Activated gamma-delta T cell treated with Interleukin-2 at 50 U/mL for 16 hours (primary cell): ENCODE measurements at places on chromosomes 11 and 22.

- DNase-seq, result no peak
Measured at GRCh38 chr11:62931499-62932278, 10.5 kb upstream of the CHRM1 start.

- DNase-seq, result peak; percentile 79
Measured at GRCh38 chr11:62694455-62695167, 5.3 kb upstream of the LRRN4CL start.

DNA sequence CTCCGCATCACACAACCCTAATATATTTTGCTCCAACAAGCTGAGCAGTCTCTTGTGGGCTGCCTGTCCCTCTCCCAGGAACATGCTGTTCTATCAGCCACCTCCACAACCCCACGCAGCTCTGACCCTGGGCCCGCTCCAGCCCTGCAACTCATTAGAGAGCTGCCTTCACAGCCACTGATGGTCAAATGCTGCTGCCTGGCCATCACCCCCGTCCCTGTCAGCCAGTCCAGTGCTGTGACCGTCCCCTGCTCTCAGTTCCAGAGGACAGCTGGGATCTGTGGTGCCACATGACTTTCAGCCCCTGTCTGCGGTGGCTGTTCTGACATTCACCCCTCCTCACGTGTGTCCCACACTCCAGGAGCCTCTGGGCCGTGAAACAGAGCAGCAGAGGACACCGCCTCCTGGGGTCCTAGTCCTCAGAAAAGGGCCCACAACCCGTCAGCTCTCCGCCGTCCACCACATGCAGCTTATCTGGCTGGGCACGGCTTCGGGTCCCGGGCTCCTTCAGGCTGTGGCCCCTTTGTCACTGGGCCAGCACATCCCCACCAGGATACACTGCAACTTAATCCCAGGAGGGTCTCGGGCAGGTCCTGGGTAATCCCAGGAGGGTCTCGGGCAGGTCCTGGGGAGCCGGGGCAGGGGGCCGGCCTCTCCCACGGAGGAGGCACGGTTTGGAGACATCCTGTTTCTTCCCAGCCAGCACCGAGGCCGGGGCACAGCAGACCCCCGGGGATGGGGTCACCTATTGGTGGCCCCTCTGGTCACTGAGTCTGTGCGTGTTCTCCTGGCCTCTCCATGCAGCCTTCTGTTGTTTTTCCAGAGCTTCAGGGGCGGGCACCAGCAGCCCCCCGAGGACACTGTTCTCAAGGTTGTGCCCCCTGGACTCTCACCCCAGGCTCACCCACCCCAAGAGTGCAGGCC lies 15.1 kb downstream of the CRELD2 start:
- no peak for DNase-seq

- no peak for DNase-seq
Measured at GRCh38 chr22:50672471-50673230, at the start of gene SHANK3. Gene SHANK3 (plus strand): TSS chr22:50672823.

DNA sequence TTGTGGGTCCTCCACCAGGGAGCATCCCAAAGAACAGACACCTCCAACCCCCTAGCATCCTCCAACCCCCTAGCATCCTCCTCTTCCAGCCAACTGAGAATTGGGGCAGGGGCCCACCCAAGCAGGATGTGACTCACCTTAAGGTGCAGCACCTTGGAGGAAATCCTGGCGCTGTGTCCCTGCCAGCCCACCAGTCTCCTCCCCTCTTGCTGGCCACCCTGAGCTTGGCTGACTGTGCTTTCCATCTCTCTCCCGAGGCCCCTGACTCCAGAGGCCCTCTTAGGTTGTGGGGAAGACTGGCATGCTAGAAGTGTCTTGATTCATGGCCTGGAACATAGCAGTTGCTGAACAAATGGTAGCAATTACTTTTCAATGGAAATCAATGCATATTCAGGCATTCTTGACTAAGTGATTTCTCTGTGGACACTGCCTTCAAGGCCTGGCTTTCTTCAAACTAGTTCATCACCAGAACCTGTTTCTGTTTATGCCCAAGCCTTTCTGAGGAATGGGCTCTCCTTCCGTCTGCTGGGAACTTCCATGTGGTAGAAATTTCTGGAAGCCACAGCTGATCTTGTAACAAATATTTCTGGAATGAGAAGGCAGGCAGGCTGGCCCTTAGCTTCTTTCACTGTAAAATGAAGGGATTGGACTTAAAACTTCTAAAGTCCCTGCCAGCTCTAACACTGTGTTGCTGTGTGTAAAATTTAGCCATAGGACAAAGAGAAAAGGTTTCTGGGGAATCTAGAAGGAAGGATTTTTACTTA lies 60.5 kb downstream of the CEP164 start:
- DNase-seq, result no peak

DNA sequence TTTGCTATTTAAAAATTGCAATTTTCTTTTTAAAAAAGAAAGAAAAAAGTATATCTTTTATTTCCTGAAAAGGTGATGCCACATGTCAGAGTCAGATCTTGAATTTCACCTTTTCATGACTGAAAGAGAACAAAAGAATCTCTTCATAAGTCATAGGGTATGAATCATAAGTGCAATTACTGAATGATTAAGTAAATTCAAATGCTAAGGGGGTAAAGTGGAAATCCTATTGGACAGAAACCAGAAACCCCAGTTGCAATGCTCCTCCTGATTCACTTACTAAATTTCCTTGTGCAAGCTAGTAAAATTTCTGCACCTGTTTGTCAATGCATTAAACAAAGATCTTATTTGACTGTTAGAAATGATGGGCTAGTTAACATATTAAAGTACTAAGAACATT lies 8.2 kb upstream of the PRRG4 start:
- DNase-seq, result no peak

- DNase-seq, result peak; percentile 58
Measured at GRCh38 chr22:19892257-19892879, 37.7 kb upstream of the GNB1L start.

DNA sequence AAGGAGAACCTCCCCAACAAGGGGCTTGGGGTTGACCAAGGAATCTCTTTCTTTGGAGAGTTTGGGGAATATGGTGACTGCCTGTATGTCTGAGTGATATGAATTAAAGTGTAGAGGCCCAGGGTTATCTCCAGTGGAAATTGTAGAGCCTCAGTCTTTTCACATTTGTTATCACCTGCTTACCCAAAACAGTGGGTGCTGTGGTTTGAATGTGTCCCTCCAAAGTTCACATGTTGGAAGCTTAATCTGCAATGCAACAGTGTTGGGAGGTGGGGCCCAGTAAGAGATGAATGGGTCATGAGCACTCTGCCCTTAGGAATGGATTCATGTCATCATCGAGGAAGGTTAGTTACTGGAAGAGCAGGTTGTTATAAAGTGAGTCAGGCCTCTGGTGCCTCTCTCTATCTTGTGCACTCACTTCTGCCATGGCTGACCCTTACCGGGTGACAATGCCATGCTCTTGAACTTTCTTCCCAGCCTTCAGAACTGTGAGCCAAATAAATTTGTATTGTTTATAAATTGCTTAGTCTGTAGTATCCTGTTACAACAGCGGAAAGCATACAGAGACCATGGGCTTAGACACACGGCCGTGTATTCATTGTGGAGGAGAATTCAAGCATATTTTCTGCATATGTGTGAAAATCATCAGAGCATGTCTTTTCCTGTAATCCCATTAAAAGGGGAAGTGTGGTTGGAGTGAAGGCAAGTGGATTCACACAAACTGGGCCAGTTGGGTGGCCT lies 114.1 kb upstream of the TBCEL start:
- no peak for DNase-seq

- DNase-seq, result no peak
Measured at GRCh38 chr11:65743681-65744025, 23.1 kb upstream of the RNASEH2C start.

DNA sequence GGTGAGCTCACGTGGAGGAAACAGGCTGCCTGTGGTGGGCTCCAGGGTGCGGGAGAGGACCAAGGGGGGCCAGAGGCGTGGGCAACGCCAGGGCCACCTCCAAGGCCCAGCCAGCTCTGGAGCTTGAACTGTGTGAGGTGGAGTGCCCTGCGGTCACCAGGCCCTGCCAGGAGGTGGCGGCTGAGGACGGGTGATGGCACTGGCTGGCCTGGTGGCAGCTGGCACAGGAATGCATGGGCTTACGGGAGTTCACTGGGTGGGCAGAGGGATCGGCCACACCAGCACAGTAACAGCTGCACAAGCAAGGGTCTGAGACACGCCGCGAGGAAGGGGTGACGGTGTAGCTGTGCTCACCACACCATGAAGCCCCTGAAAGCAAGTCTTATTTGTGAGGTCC lies 15.8 kb downstream of the TOLLIP start:
- DNase-seq, result no peak

DNA sequence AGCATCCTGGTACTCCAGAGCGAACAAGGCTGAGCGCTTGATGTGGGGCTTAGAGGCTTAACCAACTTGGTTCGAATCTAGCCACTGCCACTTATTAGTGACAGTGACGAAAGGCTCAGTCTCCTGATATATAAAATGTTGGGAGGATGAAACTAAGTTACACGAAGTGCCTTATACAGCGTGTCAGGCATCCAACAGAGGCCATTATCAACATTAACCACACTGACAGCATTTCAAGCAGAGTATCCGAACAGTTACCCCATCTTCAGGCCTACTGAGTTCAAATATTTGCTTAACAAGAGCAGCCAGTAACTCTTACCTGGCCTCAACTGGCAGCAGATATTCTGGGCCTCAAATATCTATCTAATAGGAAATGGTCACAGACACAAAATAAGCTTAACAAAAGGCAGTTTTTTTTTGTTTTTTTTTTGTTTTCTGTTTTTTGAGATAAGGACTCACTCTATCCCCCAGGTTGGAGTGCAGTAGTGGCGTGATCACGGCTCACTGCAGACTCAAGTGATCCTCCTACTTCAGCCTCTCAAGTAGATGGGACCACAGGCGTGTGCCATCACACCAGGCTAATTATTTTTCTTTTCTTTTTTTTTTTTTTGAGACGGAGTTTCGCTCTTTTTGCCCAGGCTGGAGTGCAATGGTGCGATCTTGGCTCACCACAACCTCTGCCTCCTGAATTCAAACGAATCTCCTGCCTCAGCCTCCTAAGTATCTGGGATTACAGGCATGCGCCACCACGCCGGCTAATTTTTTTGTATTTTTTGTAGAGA lies 2.9 kb downstream of the SERPIND1 start:
- DNase-seq, result no peak

- no peak for DNase-seq
Measured at GRCh38 chr22:44930711-44931035, 79.1 kb downstream of the PHF21B start.

DNA sequence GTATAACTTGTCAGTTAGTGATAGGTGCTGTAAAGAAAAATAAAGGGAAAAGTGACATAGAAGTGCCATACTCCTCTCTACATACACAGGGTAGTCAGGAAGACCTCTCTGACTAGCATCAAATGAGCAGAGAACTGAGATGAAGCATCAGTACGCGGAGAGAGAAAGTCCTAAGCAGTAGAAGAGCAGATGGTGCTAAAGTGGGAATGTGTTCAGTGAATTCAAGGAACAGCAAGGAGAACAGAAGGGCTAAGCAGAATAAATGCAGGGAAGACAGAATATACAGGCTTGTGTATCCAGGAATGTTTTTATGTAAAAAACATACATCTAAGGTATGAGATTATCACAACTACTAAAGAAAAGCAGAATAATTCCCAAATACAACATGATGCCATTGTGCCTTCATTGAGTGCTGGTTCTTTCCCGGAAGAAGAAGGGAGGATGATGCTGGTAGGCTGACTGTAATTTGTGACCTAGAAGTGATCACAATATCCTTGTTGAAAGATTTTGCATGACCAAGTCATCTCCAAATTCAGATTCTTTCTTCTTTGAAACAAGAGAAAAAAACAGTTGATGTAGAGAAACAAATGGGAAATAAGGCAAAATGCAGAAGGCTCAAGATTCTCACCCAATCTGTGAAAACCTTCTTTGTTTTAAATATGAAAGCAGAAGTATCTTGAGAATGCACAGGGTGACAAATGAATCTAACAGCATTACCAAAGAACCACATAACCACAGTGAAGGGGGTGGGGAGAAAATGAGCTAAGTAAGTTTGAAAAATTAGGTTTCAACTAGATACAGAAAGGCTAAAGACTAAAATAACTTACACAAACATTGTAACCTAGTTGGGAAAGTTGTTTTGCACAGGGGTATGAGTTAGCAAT lies 20.5 kb downstream of the MRE11 start:
- no peak for DNase-seq

GRCh38 chr11:104060820-104061219 lies 24.4 kb downstream of the DDI1 start:
- no peak for DNase-seq

GRCh38 chr11:10823152-10823579 lies 14.4 kb upstream of the EIF4G2 start:
- no peak for DNase-seq

- no peak for DNase-seq
Measured at GRCh38 chr11:128576555-128576954, 10.8 kb downstream of the ETS1 start.

GRCh38 chr11:35539781-35540281 lies 14.4 kb upstream of the PAMR1 start:
- no peak for DNase-seq

DNA sequence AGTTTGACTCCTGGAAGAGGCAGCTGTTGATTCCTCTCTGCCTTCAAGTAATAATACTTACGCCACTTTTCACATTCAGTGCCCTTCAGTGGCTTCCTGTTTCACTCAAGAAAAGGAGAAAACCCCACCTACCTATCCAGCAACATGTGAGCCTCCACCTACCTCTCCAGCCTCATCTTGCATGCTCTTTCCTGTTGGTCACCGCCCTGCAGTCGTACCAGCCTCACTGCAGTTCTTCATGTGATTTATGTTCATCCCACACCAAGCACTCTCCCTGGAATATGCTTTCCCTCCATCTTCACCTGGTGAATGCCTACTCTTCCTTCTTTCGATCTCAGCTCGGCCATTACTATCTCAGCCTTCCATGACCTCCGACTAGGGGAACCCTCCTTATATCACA lies 21.8 kb upstream of the YWHAH start:
- DNase-seq, result no peak

- DNase-seq, result no peak
Measured at GRCh38 chr11:71311928-71312510, 59.6 kb upstream of the SHANK2 start.

- no peak for DNase-seq
Measured at GRCh38 chr11:61749591-61750217, 2.7 kb upstream of the MYRF start.

DNA sequence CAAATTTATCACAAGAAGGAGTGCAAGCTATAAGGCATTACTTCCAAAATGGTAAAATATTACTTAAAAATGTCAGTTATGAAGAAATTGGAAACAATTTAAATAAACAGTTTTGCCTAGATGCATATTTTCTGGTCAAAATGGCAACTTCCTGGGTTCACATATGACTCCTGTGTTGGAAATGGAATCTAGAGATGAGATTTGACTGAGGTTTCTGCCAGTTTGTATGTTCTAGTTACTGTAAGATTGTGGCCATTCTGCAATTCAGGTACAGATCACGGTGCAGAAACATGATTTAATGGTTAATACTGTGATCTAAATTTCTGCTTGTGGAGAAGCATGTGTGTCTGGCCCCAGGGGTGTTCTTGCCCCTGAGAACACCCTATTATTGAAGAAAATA lies 3.4 kb upstream of the OR4C6 start:
- no peak for DNase-seq

DNA sequence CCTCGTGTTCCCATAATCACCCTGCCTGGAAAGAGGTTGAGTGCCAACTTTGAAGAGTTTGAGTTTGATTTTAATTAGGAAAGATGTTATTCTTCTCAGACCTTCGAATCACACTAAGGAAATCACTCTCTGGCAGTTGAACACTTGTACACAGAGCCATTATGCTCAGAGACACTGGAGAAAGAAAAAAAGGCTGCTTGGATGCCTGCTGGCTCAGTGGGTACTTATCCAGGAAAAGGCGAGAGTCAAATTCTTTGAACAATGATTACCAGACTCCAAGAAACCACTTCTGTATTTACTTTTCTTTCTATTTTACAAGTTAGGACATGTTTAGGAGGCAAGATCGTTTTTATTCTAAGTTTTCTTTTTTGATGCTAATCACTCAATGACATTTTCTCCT lies 438.5 kb upstream of the FAT3 start:
- no peak for DNase-seq
